ENCODE measurements at places on chromosomes 5 and 9. TPM values are rescaled to one million over a fixed set of nuclear protein-coding genes. Genes with fewer than 3 reads are reported as not detected.

- no peak overlapping the region for H3K4me3 ChIP-seq
- peaks cover 10% of the 10 kb centered on the region for H3K27me3 ChIP-seq
- no peak for DNase-seq
- no peaks in the 10 kb centered on the region for H3K36me3 ChIP-seq
- peaks cover 4% of the 10 kb centered on the region for H3K4me1 ChIP-seq
These were observed 101.7 kb upstream of the PRR16 start for GRCh38 chr5:120362426-120362825.

DNA sequence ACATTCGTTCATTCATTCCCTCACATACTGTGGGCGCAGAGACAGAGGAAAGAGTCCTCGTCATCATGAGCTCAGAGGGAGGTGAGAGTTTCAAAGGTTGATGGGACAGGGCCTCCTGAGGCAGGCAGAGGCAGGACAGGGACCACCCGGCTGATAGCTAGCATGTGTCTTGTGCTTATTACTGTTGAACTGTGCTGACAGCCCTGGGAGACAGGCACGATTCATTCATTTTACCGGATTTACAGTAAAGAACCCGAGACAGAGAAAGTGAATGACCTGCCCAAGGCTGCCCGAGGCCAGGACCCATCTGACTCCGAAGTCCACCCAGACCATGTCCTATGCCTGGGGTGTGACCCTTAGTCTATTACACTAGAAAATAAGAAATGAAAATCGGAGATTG, 4.9 kb upstream of the FAM163B start:
- no peak overlapping the region for H3K4me3 ChIP-seq
- peaks cover 5% of the 10 kb centered on the region for H3K4me1 ChIP-seq
- no peaks in the 10 kb centered on the region for H3K36me3 ChIP-seq
- peaks cover 76% of the 10 kb centered on the region for H3K27me3 ChIP-seq
- H3K27ac ChIP-seq: no peak overlapping the region

Gene WNK2
- total RNA-seq: 3.3 TPM

- H3K4me3 ChIP-seq: peak overlapping the region; percentile 84
- H3K4me1 ChIP-seq: peaks cover 42% of the 10 kb centered on the region
- no peaks in the 10 kb centered on the region for H3K27me3 ChIP-seq
- peak overlapping the region; percentile 91 for H3K27ac ChIP-seq
These were observed 569 bp downstream of the GALT start for GRCh38 chr9:34647084-34647403.

DNA sequence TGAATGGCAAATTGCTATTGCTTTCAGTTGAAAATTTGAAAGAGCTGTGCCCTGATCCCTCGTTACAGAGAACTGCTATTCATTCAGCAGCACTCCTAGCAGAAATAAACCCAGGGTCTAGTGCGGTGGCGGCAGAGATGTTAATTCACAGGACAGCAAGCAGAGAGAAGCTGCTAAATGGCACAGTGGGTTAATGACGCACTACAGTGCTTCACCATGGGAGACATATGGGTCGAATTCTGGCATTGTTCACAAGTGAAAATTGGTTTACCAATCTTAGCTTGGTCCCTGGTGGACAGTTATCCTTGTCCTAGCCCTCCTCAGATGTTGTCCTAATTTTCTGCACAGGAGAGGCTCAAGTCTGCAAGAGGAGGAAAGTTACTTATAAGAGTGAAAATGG, 807.4 kb downstream of the TLE1 start:
- H3K27ac ChIP-seq: no peak overlapping the region
- no peaks in the 10 kb centered on the region for H3K27me3 ChIP-seq
- no peak overlapping the region for H3K4me3 ChIP-seq
- no peak for DNase-seq

Gene FCN2
- total RNA-seq: not detected

Gene LCN6
- total RNA-seq: not detected

Gene LCN9
- total RNA-seq: 2.0 TPM
